ENCODE measurements at places on chromosomes 16 and 17.

- DNase-seq = no peak
Measured at GRCh38 chr16:65663774-65664173, 541.9 kb upstream of the CDH11 start.

DNA sequence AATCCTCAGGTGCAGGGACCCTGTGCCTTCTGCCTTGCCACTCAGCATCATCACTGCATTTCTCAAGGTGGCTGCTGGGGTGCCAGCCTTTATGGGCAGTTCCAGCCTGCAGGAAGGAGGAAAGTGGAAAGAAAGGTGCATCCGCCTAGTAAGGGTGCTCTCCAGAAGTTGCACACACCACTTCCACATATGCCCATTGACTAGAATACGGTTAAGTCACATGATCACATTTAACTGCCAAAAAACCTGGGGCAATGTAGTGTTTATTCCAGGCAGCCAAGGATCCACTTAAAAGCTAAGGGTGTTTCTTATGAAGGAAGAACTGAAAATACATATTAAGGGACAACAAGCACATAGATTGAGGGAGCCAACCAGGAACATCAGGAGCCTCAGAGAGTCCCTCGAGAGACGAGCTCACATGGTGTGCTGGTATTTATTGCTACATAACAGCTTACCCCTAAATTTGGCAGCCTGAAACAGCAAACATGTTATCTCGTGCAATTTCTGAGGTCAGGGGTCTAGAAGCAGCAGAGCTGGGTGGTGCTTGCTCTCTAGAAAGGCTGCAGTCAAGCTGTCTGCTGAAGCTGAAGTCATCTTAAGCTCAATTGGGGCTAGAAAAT lies 52.0 kb upstream of the MMP2 start:
- no peak for DNase-seq

- no peak for DNase-seq
Measured at GRCh38 chr16:1332618-1333148, 762 bp upstream of the BAIAP3 start.

- no peak for DNase-seq
Measured at GRCh38 chr16:19744670-19745069, 26.6 kb downstream of the IQCK start.

- no peak for DNase-seq
Measured at GRCh38 chr17:35901631-35902175, 21.5 kb upstream of the CCL5 start.

GRCh38 chr17:63786117-63786516 lies 12.1 kb downstream of the DDX42 start:
- no peak for DNase-seq

GRCh38 chr16:30760001-30760559 lies 1.8 kb downstream of the CFAP119 start:
- DNase-seq = no peak

DNA sequence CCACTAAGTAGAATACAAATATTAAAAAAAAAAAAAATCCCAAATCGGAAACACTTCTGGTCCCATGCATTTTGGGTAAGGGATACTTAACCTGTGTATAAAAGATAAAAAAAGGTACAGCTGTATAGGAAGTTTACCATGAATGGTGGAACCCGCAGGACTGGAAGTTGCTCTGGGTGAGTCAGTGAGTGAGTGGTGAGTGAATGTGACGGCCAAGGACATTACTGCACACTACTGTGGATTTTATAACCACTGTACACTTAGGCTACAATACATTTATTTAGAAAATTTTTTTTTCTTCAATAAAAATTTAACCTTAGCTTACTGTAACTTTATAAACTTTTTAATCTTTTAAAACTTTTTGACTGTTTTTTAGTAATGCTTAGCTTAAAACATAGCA lies 71.3 kb upstream of the BCAR1 start:
- no peak for DNase-seq

DNA sequence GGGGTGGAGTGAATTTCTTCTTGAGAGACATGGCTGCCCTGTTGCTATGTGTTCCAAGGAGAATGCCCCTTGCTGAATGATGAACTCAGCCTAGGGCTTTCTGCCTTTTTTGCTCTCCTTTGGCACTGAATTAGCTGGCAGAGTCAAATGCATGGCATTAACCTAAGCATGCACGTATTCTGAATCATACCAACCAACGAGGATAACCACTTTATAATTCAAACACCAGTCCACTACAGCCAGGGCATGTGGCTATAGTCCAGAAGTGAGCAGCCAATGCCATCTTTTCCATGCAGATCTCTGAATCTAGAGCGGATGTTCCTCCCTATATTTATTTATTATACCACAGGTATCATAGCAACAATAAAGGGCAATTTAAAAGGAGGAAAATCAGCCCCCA lies 15.7 kb downstream of the TMIGD1 start:
- peak; percentile 46 for DNase-seq

DNA sequence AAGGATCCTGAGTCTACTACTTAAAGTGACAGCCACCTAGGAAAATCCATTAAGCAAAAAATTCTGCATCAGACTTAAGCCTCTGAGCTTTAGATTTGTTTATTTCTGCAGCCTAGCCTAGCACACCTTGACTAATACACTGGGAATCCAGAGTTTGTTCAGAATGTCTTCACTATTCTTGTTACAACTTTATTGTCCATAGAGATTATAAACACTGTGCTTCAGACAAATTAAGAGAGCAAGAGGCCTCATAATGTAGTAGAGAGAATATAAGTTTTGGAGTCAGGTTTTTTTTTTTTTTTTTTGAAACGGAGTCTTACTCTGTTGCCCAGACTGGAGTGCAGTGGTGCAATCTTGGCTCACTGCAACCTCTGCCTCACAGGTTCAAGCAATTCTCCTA lies 8.9 kb upstream of the THUMPD1 start:
- no peak for DNase-seq

GRCh38 chr17:42517516-42517915 lies 18.5 kb upstream of the NAGLU start:
- peak; percentile 87 for DNase-seq

DNA sequence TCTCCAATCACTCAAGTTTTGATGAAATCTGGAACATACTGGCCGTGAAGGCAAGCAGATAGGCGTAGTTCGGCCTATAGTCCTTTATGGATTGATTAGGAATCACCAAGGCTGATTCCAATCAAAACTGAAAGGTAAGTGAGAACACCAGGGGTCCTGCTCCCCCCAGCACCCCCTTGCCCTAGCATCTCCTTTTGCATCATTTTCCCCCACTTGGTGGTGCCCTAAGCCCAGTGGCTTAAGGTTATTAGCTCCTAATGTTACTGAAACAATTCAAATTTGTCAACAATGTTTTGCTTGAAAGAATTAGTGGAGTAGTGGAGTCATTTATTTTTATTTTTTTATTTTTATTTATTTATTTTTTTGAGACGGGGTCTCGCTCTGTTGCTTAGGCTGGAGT lies 4.9 kb downstream of the SLFN14 start:
- DNase-seq = no peak

GRCh38 chr17:69577098-69577497 lies 162.6 kb downstream of the MAP2K6 start:
- DNase-seq = no peak

GRCh38 chr17:2064980-2065785 lies 10.3 kb downstream of the HIC1 start:
- DNase-seq = no peak

GRCh38 chr16:886084-886543 lies 84.7 kb downstream of the LMF1 start:
- DNase-seq = no peak

All from stomach (tissue), 19 donors.